Upper lobe of right lung (tissue), 1 donor: ENCODE measurements at places on chromosomes 6 and 20. TPM values are rescaled to one million over a fixed set of nuclear protein-coding genes. Genes with fewer than 3 reads are reported as not detected.

Gene GNMT
- 1.4 TPM for total RNA-seq

Gene SAMD3
- 5.2 TPM for total RNA-seq

Gene BANF2
- not detected for total RNA-seq

- no peak for DNase-seq
- no peaks in the 10 kb centered on the region for H3K4me1 ChIP-seq
- H3K27me3 ChIP-seq, result no peaks in the 10 kb centered on the region
- H3K27ac ChIP-seq, result no peak overlapping the region
Observed at GRCh38 chr20:6388671-6389197, 265.9 kb upstream of the FERMT1 start.

DNA sequence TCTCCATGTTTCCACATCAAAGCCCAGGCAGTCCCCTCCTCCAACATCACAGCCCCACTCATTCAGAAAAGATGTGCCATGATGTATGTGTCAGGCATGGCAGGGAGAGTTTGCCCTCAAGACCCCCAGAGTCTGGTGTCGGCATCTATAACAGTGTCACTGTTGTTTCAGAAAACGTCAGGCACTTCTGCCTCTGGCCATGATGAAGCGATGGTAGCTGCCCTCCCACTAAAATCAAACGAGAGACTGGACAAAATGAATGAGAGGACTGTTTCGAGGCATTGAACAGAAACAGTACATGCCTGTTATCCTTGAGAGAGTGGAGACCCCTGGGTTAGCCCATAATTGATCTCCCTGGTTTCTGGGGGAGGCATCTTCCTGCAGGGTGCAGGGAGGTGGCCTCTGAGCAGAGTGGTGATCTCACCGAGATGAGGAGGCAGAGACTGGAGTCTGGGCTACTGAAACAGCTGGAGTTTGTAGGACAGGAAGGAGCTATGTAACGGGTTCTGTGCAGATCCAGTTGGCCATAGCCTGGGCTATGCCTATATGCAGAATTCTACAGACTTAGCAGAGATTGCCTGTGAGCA lies 144.5 kb downstream of the SYCP2 start:
- no peak overlapping the region for H3K27ac ChIP-seq
- no peak for DNase-seq
- no peaks in the 10 kb centered on the region for H3K4me1 ChIP-seq
- no peak overlapping the region for H3K4me3 ChIP-seq
- no peaks in the 10 kb centered on the region for H3K36me3 ChIP-seq
- peaks cover 4% of the 10 kb centered on the region for H3K27me3 ChIP-seq

DNA sequence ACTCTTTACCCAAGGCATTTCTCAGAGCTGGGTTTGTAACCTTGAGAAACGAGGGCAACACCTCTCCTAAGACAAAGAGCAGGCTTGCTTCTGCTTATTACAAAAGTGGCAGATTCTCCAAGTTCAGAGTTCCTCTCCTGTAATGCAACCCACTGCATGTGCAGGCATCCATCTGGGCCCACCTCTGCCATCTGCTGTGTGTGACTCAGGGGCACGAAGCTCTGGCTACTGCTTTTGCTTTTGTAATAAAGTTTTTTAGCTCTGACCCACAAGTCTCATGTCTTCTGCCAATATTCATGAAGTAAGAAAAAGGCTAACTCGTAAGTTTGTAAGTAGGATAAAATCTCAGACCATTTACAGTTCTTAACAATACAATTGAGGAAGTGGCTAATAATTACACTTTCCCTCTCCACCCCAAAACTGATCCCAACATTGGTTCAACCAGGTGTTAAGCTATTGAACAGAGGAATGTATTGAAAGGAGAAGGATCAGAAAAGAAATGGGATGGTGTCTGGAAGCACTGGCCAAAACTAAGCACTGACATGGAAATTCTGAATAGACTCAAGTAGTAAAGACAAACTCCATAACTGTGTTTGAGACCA lies 51.7 kb upstream of the SMLR1 start:
- DNase-seq, result no peak
- no peaks in the 10 kb centered on the region for H3K27me3 ChIP-seq
- H3K36me3 ChIP-seq, result no peaks in the 10 kb centered on the region
- H3K27ac ChIP-seq, result no peak overlapping the region

DNA sequence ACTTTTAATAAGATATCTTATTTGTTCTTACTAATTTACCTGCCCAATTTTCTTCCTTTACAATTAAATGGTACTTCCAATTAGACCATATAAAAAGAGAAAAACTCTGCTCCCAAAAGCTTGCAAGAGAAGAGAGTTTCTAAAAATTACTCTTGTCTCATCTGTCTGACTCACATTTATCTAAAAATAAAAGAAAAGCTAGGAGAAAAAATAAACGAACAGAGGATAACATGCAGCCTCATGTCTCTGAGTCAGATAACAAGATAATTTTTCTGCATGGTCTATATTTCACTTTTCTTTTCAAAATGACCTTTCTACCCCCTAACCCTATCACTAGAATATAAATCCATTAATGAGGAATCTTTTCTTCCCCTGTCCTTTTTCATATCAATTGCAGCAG lies 127.2 kb upstream of the TCF21 start:
- DNase-seq, result no peak
- H3K4me3 ChIP-seq, result no peak overlapping the region
- H3K27ac ChIP-seq, result peak overlapping the region; percentile 45

DNA sequence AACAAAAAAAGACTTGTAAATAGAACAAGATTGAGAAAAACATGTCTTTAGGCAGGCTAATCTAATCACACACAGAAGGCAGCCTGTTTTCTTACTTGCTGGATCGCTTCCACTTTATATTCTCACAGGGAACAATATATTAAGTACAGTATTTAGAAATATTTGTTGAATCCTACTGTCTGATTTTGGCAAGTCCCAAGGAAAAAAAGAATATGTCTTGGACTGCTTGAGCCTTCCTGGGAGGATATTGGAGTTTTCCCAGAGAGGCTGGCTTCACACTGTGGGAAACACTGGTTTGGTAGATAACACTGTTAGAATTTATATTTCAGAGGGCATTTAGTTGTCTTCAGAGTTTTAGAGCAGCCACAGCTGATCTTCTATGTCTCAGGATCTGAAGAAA lies 229.7 kb downstream of the PRL start:
- H3K27me3 ChIP-seq, result no peaks in the 10 kb centered on the region
- H3K4me3 ChIP-seq, result no peak overlapping the region
- DNase-seq, result no peak
- peaks cover 14% of the 10 kb centered on the region for H3K4me1 ChIP-seq
